Activated CD8-positive, alpha-beta memory T cell treated with anti-CD3 and anti-CD28 coated beads, Interleukin-2, amount 50 U/mL, for 4 hours (primary cell): ENCODE measurements at places on chromosomes 2 and 18.

- no peak for DNase-seq
These were observed 42.8 kb upstream of the LAPTM4A start for GRCh38 chr2:20094142-20094755.

DNA sequence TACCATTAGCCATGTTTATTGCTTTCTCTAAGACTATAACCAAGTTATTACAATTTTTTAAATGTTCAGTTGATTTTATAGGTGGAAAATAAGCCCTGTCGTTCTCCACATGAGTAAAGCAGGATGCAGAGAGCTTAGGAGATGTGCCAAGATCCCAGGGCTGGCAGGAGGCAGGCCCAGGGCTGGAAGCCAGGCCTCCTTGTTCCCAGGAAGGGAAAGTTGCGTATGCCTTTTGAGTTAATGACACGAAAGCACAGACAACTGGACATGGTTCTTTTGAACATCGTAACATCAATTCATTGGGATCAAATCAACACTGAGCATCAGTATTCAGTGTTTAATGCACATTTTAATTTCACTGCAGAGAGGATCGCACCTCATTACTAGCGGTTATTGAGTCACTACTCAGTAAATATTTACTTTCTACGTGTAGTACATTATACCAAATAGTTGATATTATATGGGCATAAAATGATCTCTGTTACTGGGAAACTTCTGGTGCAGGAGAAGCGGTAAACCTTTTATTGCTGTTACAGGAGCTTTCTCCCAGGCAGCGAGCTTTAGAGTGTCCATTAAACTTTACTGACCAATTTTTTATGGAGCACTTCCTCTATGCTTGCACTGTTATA lies 60.0 kb downstream of the RNF144A start:
- no peak for DNase-seq

DNA sequence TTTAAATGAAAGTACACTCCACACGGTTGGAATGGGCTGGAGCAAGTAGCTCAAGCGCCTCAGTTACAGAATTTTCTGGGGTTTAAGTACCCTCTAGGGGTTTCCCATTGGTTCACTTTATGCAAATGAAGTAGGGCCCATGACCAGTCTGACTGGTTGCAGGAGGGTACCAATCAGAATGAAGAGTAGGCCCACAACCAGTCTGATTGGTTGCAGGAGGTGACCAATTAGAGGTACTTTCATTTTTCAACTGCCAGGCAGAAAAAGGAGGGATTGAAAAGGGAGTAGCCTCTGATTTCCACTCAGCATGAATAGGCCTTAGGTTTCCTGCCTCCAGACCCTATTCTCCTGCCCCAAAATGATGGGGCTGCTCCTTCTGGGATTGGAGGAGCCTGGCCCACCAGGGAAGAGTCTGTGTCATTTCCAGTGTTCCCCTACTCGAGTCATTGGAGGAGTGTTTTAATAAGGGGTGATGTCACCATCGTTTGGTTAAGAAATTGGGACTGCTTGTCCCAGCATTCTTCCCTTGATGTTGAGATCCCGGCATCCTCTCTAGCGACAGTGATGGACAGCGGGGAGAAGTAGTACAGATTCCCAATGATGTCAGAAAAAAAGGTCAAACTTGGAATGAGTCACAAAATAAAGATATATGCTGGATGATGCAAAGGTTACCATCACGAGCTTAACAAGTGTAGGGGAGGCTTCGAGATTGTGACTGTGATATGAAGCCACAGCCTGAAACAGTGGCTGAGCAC lies 210.4 kb downstream of the SH3BP4 start:
- no peak for DNase-seq

DNA sequence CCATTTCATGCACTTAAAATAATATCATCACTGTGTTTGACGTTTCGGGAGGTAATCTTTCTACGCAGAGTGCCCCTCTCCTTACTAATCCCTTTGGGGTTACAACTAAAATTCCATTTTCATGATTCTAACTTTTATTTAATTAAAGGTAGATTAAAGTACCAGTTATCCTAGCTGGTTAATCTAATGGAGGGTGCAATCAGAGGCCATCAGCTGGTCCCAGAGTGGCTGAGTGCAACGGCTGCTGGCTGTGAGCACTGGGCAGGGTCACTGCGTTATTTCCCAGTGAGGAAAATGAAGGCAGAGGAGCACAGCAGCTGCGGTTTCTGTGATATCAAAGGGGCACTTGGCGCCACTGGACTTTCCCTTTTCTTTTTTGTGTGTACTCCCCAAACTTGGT lies 12.1 kb downstream of the SCYGR4 start:
- DNase-seq = no peak

GRCh38 chr2:114068438-114068837 lies 178.5 kb downstream of the ACTR3 start:
- DNase-seq = no peak

DNA sequence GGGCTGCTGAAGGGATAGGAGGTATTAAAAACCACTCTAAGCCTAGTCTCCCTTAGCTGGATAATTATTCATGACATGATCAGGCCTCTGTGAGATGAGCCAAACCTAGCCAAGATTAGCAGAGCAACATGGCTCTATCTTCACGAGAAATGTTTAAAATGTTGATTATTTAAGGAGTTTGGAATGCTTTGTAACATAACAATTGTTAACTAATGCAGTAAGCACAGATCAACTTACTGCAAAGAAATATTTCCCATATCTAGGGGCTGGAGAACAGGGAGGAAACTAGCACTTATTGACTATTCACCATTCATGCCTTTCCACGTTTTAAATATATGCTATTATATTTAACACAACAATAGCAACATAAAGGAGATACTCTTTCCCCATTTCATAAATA lies 833.7 kb upstream of the CHAC2 start:
- DNase-seq = no peak

DNA sequence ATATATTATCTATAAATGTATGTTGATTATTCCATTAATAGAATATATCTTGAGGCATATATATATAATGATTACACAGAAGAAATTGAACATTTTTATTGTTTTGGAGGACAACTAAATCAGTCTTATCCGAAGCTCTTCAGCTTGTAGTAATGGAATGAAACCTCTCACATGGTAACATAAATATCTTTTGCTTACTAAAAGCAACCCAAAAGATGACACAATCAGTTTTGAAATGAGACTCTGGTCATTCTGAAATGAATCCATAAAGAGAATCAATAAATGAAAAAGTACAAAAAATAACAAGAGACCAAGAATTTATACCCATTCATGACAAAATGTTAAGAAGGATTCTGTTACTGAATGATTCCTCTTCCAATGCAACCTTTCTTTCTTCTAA lies 110.2 kb downstream of the FIGN start:
- no peak for DNase-seq

DNA sequence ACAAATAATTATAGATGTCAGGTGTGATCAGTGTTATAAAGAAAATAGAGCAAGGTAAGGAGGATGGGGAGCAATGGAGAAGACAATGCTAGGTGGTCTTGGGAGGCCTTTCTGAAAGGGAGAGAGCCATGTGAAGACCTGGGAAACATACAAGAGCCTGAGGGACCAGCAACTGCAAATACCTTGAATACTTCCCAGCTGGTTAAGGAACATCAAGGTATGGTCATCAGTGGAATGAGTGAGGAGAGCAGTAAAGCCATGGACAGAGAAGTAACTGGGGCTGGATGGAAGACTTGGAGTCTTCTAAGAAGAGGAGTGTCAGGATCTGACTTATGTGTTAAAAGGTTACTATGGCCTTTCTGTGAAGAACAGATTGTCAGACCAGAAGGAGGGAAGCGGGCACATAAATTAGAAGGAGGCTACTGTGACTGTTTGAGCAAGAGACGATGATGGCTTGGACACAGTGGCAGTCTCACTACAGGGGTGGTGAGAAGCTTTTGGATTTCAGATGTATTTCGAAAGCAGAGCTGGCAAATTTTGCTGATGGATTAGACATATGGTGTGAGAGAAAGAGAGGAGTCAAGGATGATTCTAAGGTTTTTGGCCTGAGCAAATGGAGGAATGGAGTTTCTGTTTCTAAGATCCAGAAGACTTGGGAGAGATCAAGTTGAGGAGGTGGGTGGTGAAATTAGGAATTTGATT lies 22.8 kb upstream of the EXOC6B start:
- no peak for DNase-seq

DNA sequence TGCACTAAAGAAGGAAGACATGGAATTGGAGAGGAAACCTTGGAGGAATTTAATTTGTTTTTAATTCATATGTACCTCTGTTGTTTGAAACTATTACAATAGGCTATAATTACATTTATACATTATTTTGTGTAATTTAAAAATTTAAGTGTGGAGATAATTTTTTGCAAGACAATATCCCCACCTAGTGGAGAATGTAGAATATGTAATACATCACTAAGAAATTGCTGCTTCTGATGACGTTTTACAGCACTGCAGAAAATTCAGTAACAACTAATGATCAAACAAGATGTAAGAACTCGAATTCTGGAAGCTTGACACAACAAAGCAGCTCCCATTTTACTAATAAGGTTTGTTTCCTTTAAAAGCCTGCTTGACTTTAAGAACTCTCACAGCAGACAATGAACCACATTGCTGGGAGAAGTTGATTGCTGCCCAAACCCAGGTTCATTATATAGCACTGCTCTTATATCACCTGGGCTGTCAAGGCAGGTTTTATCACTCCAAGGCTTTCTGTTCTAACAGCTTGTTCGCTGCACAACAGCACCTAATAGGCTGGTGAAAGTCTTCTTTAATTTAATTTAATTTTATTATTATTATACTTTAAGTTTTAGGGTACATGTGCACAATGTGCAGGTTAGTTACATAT lies 53.4 kb downstream of the THADA start:
- DNase-seq = no peak

DNA sequence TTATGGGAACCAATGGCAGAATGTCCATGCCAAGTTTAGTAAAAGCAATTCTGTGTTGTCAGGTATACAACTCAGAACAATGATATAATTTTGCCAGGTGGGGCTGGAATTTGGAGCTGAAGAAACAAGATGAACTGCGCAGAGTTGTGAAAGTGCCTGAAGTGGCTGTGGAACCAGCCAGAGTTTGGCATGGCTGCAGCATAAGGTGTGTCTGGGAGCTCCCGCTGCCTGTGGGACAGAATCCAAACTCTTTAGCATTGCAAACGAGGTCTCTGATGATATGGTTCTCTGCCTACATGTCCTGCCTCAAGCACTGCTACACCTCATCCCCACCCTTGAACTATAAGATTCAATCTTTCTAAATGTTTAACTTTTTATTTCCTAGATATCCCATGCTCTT lies 909.7 kb downstream of the EPHA4 start:
- no peak for DNase-seq

DNA sequence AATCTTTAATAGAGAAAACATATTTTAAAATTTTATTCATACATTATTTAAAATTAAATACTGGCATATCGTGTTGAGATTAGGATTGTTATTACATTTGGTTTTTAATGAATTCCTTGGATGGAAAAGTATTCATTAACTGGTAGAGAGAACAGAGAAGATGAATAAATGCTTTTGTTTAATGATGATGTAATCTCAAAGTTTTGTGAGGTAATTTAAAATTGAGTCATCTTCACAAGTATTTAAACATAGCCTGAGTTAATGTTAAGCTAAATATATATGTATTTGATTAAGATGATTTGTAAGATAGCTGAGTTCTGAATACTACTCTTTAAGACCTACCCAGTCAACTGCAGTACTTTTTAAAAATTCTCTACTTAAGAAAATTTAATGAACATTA lies 713.4 kb upstream of the VRK2 start:
- DNase-seq = no peak

DNA sequence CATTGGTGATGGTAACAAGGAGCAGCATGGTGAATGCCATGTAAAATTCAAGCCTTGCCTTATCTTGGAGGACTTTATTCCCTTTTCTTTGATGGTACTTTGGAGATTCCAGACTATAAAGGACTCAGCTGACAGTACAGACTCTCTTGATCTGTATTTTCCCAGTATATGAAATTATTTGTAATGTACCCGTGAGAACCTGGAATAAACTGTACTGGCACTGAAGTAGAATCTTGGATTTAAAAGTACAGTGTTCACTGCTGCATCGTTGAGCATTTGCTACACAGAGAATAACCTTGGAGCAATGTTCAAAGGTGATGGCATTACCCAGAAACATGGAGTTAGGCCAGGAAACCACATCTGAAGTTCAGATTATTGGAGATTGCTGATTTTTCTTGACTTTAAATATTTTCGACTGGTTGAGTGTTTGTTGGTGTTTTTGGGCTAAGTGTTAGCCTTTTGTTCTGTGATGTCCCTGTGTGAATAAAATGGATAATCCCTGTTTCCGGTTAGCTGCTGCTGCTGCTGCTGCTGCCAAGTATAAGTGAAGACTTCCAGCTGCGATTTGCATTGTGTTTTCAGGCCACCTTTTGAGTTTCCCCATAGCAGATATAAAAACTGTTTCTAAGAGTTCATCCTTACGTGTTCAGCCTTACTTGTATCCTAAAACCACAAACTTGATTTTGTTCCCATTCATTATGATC lies 122.0 kb downstream of the SPTBN1 start:
- DNase-seq = no peak

- DNase-seq = no peak
These were observed 235.1 kb downstream of the GRB14 start for GRCh38 chr2:164386231-164386630.

- DNase-seq = no peak
These were observed 4.9 kb upstream of the SIX2 start for GRCh38 chr2:45014016-45014702.

DNA sequence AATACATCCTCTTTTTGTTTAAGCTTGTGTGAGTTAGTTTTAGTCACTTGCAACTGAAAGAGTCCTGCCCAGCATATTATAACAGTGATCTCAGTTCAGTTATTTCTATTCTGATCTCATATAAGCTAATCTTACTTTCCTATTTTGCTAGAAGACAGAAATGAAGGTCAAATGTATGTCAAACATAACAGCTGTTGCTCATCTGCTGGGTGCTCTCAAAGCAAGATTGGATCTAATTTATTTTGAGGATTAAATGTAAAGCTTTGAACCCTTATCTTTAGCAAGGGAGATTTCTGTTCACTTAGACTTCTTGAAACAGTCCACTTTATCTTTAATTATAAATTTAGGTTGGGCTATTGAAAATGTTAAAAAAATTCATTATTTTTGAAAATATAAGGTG lies 31.2 kb downstream of the CRYGD start:
- no peak for DNase-seq

DNA sequence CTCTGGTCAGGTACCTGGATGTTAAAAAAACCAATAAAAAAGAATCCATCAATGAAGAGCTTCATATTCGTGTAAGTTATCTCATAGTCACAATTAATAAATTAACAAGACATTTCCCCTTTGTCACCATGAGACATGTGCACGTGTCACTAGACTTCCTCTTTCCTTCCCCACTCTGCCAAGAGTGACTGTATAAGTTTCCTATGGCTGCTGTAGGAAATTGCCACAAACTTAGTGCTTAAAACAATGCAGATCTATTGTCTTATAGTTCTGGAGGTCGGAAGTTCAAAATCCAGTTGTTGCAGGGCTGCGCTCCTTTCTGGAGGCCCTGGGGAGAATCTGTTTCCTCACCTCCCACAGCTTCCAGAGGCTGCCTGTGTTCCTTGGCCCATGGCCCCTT lies 35.8 kb downstream of the SLC9A4 start:
- no peak for DNase-seq

GRCh38 chr2:120219766-120220165 lies 3.4 kb downstream of the TMEM185B start:
- DNase-seq = no peak
